GM12891 (cell line): ENCODE measurements at places on chromosomes 1 and 21.

DNA sequence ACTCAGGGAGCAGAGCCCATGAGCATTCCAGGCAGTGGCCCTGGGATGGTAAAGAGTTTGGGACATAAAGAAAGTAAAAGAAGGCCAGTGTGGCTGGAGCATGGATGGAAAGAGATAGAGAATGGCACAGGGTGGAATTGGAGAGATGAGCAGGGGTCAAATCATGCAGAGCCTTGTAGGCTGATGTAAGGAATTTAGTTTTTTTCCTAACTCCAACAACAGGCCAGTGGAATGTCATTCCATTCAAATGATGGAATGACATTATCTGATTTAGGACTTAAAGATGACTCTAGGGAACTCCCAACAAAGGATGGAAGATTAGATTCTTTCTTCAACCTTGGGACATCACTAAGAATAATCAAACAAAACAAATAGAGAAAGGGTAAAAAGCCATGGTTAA is 12.8 kb upstream of the S100A2 start:
- no peak for DNase-seq

DNA sequence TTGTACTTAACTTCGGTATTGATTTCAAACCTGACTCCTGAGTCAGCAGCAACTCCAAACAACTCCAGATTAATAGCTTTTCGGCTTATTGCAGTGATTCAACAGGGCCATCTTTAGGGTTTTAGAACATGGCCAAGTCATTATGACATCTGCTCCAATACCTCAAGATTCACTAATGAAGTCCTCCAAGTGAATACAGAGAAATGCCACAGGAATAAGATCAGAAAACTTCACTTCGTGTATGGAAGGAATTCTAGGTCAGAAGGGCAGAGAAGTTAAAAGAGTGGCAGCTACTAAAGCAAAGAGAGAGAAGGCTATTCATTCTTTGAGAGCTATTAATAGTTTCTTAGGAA is 7.6 kb upstream of the C1orf116 start:
- DNase-seq, result no peak

DNA sequence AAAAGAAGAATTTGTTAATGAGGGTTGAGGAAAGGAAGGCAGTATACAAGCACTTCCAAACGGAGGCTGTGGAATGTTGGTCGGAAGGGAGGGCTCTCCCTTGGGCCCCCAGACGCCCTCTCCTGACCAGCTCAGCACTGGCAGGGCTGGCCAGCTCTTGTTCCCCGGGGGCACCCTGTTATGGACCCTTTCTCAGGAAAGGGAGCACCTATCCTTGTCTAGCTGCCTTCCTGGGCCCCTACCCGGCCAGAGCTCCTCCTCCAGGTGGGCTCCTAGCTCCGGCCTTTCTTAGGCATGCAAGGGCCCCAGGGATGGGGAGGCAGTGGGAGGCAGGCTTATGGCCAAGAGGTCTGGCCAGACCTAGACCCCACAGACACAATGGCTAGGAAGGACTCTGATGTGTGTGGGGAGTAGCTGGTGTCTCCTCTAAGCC is 926 bp downstream of the BLACAT1 start:
- no peak for DNase-seq

DNA sequence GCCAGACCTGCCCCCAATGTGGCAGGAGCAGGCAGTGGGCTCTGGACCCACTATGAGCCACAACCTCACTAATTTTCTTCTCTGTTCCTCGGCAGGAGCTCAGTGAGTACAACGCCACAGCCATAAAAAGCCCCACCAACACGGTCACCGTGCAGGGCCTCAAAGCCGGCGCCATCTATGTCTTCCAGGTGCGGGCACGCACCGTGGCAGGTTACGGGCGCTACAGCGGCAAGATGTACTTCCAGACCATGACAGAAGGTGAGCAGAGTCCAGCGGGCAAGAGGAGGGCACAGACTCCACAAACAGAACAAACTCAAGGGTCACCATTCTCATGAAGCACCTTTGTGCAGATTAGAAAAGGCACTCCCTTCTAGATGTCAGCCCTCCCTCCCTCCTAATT is 79.9 kb downstream of the LACTBL1 start:
- no peak for DNase-seq

DNA sequence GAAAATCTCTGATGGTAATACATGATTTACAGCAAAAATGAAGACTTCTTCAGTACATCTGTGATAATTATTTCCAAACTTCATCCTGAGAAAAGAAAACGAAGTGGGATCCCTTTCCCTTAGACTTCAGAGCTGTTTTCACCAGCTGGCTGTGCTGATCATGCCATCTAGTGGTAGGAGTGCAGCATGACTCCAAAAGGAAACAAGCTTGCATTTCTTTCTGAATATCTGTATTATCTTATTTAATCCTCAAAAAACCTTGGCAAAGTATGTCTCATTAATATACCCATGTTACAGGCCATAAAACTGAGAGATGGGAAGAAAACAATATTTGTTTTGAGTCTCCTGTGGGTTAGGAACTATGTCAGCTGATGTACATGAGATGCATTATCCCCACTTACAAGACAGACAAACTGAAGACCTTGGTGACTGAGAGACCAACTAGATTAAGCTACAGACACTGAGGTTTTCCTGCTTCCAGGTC is 9.8 kb upstream of the GJA8 start:
- no peak for DNase-seq

- DNase-seq, result no peak
These were observed 63.6 kb upstream of the ZC3H12A start for GRCh38 chr1:37410815-37411214.

GRCh38 chr1:226702318-226702956 is 36.6 kb downstream of the ITPKB start:
- DNase-seq, result no peak

GRCh38 chr1:111742938-111743549 is 3.8 kb upstream of the INKA2 start:
- no peak for DNase-seq

DNA sequence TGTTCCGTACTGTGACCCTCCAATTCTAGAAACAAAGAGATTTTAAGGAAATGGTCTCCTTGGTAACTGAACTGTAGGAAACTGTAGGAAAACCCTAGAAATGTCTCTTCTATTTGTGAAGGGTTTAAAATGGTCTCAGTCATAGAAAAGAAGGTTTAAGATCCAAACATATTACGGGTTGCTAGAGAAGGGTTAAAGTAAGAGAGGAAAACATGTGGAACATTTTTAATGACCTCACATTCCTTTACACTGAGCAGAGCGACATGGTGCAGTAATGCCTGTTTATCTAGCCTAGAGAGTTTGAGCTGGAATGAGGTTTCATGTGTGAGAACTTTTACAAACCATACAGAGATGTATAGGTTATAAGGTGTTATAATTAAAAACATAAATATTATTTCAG is 36.9 kb upstream of the C1orf105 start:
- no peak for DNase-seq

DNA sequence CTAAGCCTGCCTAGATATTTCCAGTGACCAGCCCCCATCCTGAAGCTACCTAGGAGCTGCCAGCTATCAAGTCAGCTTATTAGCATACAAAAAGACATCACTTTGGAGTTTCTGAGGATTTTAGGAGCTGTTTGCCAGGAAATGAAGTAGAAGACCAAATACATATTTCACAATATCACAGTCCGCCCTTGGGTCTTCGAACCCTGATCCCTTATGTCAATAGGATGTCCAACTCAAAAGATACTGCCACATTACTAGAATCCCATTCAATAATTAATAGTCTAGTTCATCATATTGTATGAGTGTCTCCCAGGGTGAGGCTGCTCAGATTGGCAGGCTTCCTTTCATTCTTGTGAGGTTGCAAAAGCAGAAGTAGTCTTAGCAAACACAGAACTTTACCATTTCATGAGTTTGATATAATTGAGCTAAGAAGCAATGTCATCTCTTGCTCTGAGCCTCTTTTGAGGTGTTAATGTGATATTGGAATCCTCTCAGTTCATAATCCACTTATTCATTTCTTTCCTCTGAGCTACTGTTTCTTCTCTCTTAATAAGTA is 13.6 kb downstream of the IPO9 start:
- DNase-seq, result no peak

DNA sequence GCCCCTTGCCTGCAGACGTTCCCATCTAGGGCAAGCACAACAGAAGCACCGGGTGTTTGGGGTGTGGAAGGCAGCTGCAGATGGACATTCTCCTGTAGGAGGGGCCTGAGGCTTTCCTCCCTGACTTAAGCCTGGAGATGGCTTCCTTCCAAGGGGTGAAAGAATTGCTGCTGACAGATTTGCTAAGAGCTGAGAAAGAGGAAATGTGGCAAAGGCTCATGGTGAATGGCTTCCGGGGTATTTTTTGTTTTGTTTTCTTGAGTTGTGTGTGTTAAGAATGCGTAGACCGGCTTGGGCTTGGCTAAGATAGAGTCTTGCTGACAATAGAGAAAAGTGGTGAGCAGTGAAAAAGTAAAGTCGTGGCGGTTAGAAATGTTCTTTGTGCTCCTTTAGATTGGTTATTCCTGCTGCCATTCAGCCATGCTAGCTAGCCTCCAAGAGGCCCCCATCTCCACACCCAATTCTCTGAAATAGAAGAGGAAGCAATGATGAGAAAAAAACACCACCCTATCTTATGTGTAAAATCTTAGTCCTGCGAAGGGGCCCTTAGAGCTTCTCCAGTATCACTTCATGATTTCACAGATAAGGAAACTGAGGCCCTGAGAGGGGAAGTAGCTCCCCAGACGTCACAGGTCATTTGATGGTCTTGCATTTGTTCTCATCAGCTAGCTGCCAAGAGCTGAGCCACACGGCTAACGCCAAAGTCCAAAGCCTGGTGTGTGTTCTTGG is 36.9 kb downstream of the EIF2D start:
- DNase-seq, result no peak

DNA sequence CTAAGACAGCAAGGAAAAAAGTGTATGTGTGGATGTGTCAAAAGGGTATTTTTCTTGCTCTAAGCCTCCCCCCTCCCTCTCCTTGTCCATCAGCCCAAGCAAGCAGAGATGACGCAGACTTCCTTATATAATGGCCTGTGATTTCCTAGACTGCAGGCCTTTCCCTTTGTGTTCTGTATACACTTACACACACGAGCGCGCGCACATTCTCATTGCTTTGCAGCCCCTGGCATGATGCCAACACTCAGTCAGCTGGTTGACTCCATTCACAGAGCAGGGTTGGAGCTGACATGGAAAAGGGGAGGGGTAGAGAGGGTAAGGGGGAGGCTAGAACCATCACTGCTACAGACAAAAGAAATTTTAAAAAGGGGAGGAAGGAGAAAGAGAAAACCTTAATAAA is 41.8 kb downstream of the GATAD2B start:
- no peak for DNase-seq

DNA sequence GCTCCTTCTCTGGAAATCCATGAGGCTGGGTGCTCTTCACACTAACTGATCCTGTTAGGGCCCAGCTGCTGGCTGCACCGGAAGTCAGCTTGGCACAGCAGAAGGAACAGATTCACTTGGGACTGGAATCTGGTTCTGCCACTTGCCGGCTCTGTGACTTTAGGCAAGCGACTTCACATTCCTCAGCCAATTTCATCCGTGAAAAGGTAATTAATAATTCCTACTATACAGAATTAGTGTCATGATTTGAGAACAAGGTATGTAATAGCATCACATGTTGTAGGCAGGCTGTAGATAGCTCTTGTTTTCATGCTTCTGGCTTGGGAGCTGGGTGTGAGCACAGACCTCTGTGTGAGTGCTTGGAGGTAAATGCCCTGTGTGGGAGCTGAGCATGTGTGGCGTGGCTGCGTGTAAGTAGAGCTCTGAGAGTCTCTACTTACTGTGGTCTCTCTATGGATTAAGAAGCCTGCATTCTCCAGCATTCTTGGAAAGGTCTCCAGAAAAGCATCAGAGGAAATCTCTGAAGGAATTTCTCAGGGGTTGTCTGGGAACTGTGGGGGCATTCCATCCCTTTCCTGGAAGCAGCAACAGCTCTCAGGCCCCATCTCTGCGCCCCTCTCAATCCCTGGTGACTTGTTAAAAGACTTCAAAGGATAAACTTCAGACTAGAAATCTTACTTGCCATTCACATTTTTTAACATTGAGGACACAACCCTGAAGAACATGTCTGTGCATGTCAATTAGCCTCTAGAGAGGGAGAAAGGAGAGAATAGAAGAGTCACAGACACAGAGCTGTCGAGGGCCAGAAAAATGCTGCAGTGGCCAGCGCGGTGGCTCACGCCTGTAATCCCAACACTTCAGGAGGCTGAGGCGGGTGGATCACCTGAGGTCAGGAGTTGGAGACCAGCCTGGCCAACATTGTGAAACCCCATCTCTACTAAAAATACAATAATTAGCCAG is 47.7 kb upstream of the PPM1J start:
- DNase-seq, result no peak

DNA sequence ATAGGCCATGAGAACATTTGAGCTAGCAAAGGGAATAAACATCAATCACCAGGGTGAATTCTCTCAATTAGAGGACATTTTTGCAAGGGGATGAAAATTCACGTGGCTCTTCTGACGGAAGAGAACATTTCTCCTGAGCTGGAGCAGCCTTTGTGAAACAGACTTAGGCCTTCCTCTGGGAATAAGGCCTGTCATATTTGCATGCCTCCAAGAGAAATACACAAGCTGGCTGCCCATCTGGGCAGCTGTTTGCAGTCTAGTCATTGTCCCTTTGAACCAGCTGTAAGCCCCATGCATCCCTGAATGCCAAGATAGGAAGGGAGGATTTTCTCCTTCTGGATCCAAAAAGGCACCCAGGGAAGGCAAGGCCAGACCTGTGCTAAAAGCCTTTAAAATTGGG is 5.5 kb downstream of the LEMD1 start:
- DNase-seq, result no peak

GRCh38 chr1:97976801-97977200 is 56.0 kb upstream of the DPYD start:
- DNase-seq, result no peak

DNA sequence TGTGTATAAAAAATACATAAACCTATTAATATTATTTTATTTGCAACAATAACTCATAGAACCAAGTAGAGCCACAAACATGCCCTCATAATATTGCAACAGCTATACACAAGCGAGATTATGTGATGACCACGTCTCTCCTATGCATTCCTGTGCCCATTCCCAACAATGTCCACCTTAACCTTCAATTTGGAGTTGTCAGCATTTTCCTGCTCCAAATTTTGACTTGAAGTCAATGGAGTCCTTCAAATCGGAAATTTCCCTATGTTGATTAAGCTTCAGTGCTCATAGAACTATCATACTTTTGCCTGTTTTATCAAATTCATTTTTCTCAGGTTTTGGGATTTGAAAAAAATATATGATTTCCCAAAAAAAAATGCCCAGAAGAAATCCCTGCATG is 27.4 kb upstream of the FAM20B start:
- DNase-seq, result no peak

DNA sequence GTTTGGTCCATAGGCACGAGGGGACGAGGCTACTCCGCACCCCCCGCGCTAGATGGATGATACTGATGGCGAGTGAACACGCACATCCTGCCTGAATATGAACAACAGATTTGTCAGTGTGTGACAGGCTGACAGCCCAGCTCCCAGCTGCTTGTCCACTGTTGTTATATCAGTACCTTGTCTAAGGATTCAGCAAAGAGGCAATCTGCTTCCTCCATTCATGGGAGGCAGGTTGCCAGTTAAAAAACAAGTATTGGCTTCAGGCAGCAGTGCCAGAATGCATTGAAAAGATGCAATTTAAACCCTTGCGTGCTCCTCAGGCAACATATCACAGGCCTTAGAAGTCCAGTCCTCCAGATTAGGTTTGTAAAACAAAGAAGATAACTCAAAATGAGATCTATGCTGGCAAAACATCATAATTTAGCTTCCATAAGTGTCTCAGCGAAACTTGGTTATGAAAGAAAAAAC is 223.3 kb downstream of the GPATCH2 start:
- DNase-seq, result no peak

GRCh38 chr1:85629532-85629920 is 49.0 kb downstream of the CCN1 start:
- DNase-seq, result no peak
